ENCODE measurements at places on chromosomes 5 and 9.

GRCh38 chr9:113886933-113887332 is 10.8 kb downstream of the ZNF618 start:
- H3K4me1 ChIP-seq: peaks cover 19% of the 10 kb centered on the region
- no peak overlapping the region for H3K4me3 ChIP-seq
- no peaks in the 10 kb centered on the region for H3K27me3 ChIP-seq
- no peak overlapping the region for H3K27ac ChIP-seq

GRCh38 chr5:51567636-51568035 is 184.4 kb downstream of the ISL1 start:
- H3K4me3 ChIP-seq: no peak overlapping the region
- H3K27me3 ChIP-seq: no peaks in the 10 kb centered on the region
- no peaks in the 10 kb centered on the region for H3K36me3 ChIP-seq
- no peak overlapping the region for H3K27ac ChIP-seq
- DNase-seq: no peak

DNA sequence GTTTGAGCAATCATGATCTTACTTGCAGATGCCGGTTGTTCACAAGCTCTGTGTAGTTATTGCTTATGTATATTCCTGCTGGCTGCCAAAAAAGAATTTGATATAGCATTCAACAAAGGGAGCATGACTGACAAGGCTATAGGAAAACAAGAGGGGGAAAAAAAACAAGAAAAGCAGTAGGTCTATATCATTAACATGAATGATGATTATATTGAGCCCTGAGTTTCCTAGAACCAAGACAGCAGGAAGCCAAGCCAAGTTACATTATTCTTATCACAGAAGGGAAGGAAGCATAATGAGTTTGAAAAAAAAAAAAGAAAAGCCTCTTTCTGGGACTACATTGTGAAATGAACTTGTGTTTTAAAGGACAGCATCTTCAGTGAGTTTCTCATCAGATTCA is 41.0 kb downstream of the TSTD2 start:
- peaks cover 2% of the 10 kb centered on the region for H3K27me3 ChIP-seq
- H3K4me3 ChIP-seq: no peak overlapping the region
- DNase-seq: no peak
- no peaks in the 10 kb centered on the region for H3K4me1 ChIP-seq
- H3K36me3 ChIP-seq: peaks cover 3% of the 10 kb centered on the region

- no peak overlapping the region for H3K27ac ChIP-seq
- H3K4me1 ChIP-seq: peaks cover 15% of the 10 kb centered on the region
- H3K4me3 ChIP-seq: no peak overlapping the region
- no peak for DNase-seq
- H3K27me3 ChIP-seq: no peaks in the 10 kb centered on the region
Observed at GRCh38 chr5:137758715-137759306, 4.6 kb upstream of the HNRNPA0 start.

DNA sequence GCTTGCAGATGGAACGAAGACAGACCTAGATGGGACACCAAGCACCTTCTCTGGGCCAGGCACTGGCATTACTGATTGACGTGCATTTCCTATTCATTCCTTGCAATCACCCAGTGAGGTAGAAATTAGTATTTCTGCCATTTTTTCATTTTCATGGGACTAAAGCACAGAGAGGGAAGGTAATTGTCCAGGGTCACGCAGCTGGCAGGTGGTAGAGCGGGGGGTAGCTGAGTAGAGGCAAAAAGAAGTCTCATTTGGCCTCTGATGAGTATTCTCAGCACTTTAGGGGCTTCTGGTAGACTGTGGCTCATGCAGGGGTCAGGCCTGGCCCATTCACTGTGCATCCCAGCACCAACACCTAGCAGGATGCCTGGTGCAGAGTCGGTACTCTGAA is 19.5 kb upstream of the DUSP1 start:
- no peaks in the 10 kb centered on the region for H3K4me1 ChIP-seq
- no peaks in the 10 kb centered on the region for H3K36me3 ChIP-seq
- no peak for DNase-seq
- H3K27ac ChIP-seq: no peak overlapping the region
- H3K27me3 ChIP-seq: no peaks in the 10 kb centered on the region
